NCI-H526 (cell line): ENCODE measurements at places on chromosomes 7 and 10.
A peak's percentile ranks its signal among the peaks of the same experiment; 100 is the strongest.

- no peak for DNase-seq
Observed at GRCh38 chr7:113299748-113300147, 181.4 kb upstream of the SMIM30 start.

DNA sequence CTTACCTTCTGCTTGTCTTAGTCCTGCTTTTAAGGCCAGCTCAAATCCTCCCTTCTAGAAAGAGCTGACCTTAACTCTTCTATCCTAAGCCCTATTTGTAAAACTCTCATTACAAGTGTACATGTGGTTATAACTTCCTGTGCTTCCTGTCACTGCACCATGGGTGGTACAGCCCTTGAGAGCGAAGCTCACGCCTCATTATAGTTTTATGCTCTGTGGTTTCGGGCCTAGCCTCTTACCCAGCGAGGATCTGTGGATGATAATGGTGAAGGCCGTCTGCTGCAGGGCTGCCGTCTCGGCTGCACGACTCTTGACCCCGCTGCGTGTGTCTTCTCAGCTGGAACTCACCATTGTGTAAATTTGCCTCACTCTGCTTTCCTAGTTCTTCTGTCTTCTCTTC is 74.6 kb downstream of the CUL1 start:
- no peak for DNase-seq

DNA sequence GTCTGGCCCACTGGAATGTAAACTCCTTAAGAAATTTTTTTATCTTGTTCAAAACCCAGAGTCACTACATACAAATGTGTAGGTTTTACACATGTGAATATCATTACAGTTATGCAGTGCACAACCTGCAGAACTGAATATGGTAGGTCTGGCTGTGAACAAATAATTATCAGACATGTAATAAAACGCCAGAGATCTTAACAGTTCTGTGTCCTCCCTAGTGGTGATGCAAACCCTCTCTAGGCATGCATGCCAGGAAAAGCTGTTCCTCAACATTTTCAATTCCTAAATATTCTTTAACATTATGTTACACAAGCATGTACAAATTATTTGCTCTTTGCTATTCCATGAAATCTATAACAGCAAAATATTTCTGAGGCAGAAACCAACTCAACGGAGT is 124.6 kb downstream of the IMMP2L start:
- no peak for DNase-seq

- DNase-seq: peak; percentile 13
Observed at GRCh38 chr10:18216482-18216881, 76.3 kb downstream of the CACNB2 start.

GRCh38 chr10:62084451-62084850 is 183.0 kb downstream of the ARID5B start:
- no peak for DNase-seq

DNA sequence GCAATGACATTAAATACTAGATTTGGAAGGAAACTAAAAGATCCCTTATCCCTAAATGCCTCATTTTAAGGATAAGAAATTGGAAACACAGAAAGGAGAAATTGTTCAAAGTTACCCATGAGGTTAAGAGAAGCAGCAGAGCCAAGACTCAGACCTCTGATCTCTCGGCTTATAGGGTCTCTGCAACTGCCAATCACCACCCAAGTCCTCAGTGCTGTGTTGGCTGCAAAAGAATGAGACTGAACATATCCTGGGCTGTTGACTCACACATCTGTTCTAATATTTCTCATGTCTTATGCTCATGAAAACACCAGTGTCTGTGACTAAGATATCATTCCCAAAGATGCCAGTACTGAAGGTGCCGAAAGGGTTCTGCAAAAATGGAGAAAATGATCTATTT is 153.3 kb downstream of the XPNPEP1 start:
- no peak for DNase-seq

DNA sequence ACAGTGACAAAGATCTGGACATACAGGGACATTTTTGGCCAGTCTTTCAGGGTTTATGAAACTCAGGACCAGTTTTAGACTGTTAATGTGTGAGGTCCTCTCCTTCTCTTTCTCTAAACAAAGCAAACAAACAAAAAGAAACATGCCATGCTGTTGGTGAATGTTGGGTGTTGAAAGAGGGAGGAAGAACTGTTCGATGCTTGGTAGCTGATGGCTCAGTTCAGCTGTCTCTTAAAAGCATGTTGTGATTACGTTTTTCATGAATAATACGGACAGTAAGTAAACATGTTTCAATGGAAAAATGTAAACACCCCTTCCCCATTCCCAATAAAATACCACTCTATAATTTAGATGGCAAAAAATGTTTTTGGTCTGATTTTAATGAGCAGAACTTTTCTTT is 219.1 kb downstream of the SEC23IP start:
- no peak for DNase-seq

DNA sequence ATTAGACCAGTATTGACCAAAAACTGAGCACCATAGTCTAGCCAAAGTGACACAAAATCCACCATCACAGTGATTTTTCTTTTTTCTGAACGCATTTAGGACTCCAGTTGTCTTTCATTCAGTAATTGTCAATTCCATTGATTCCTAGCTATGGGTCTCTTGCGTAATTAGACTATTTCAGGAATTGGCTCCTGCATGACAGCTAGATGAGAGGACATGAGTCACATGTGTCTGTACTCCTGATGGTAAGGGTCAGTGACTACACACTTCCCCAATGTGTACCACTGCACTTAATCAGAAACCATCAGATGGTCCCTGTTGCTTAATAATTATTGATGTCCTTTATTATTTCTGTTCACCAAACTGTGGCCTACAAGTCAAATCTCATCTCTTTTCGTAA is 469.5 kb downstream of the POM121L12 start:
- no peak for DNase-seq

DNA sequence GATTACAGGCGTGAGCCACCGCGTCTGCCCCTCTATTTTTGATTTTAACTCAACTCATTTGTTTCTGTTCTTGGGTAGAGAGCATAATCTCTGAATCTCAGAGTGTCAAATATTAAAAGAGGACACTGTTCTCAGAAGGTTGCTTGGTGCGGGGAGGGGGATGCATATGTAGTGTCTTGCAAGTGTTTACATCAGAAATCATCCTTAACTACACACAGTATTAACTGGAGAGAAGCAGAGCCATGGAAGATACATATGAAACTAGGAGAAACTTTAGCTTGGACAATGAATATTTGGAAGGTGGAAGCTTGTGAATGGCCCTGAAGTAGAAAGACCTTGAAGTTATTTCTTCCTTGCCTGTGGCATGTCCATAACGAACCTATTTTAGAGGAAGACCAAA is 57.5 kb downstream of the XRCC2 start:
- no peak for DNase-seq

GRCh38 chr7:155059703-155060102 is 10.4 kb upstream of the HTR5A start:
- DNase-seq: no peak

GRCh38 chr7:99679400-99680191 is at the start of gene CYP3A5:
Gene CYP3A5, minus strand, starts transcription at chr7:99679996. Its CDS starts 100 bp downstream, at chr7:99679896.
- DNase-seq: no peak

GRCh38 chr7:91266689-91267090 is 2.5 kb downstream of the FZD1 start:
- DNase-seq: no peak

GRCh38 chr10:5619362-5620211 is 46.8 kb downstream of the ASB13 start:
- DNase-seq: no peak

GRCh38 chr10:118865998-118866693 is 111.4 kb upstream of the CACUL1 start:
- no peak for DNase-seq

DNA sequence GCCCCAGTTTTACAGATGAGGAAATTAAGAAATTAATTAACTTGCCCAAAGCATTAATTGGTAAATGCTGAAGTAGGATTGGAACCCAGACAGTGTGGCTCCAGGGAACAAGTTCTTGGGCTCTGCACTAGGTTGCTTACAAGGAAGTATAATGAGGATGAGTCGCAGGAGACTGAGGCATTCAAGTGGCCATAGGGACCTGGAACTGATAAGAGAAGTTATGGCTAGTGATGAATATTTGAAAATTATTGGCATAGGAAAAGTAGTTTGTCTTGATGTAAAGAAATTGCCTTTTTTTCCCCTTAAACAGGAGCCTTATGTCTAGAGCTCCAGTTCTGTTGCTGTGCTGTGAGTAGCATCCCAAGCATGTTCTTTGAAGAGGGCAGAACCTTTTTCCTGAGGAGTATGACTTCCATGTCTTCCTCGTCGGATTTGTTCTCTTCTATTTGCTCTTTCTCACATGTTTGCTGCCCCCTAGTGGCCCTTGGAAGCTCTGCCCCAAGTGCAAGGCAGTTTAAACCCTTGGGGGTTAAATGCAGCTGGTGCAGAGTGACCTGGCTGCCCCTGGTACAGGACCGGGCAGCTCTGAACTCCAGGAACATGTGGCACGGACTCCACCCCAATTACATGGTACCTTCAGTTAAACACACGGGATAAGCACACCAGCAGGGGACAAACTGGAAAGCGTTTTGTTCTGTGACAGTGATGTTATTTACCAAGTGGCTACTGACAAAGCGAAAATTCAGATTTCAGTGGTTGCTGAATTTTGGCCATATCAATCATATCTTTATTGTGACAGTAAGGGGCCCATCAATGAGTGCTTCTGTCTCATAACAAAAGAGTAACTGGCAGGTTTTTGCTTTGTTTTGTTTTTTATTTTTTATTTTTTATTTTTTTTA is 148.8 kb downstream of the HECW1 start:
- peak; percentile 87 for DNase-seq

DNA sequence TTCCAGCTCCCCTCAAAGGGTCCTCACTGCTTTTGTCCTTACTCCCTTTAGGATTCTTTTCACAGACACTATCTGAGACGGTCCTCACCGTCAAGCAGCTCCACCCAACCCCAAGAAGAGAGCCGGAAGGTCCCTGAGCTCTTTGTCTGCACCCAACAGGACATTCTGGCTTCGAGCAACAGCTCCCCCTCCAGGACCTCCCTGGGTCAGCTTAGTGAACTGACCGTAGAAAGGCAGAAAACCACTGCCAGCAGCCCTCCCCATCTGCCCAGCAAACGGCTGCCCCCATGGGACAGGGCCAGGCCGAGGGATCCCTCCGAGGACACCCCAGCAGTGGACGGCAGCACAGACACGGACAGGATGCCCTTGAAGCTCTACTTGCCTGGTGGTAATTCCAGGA is 19.9 kb downstream of the MINDY4 start:
- peak; percentile 11 for DNase-seq

GRCh38 chr10:6199131-6199733 is 3.5 kb upstream of the PFKFB3 start:
- DNase-seq: no peak
